T follicular helper cell (primary cell): ENCODE measurements at places on chromosomes 13 and 19.
A peak's percentile ranks its signal among the peaks of the same experiment; 100 is the strongest.

GRCh38 chr13:63457186-63457585 is 2041.5 kb upstream of the PCDH20 start:
- DNase-seq = no peak

DNA sequence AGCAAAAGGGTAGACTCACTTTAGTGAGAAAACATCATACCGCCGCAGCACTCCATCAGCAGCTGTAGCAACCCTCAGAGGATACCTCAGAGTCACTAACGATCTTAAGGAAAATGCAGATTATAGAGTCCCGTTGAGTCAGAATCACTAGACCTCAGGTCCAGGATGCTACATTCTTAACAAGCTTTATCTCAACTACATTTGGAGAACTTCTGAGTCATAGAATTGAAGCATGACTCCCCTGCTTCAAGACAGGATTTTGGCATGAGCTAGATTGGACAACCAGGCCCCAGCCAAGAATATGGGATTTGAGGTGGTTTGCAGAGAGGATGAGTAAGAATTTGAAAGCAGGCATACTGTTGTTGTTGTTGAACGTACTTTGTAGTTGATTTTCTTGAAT is 118.9 kb upstream of the UBL3 start:
- DNase-seq = no peak

GRCh38 chr19:45444318-45445041 is 20.8 kb upstream of the ERCC1 start:
- DNase-seq = peak; percentile 69

GRCh38 chr13:87153371-87153770 is 517.8 kb upstream of the SLITRK5 start:
- DNase-seq = no peak

GRCh38 chr13:70023516-70023915 is 84.1 kb upstream of the ATXN8OS start:
- no peak for DNase-seq

GRCh38 chr13:32783067-32783466 is 196.8 kb downstream of the PDS5B start:
- no peak for DNase-seq

DNA sequence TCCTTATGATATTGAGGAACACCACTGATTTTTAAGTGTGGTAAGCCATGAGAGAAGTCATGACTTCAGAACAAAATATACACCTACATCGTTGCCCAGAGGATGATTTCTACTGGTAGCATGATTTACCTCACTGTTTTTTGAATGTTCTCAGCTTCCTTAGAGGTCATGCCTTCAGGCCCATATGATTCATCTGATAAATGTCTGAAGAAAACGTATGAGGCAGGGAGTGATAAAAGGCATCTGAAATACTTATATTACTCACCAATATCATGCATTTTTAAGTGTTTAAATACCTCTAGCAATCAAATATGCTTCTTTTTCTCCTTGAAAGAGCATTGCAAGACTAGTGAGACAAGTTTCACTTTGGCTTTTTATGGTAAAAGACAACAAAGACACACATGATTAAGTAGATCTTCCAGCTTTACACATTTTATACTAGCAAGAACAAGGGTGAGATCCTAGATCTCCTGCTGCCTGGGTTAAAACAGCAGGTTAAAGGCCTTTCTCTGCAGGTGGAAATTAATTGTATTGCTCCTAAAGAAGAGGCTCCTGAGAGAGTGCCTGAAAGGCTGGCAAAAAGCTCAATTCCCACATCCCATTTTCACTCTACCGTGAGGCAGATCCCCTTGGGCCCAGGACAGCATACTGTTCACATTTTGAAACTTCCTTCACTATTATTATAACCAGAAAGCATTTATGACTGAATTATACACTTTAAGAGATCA is 432.4 kb downstream of the SLITRK1 start:
- DNase-seq = no peak

DNA sequence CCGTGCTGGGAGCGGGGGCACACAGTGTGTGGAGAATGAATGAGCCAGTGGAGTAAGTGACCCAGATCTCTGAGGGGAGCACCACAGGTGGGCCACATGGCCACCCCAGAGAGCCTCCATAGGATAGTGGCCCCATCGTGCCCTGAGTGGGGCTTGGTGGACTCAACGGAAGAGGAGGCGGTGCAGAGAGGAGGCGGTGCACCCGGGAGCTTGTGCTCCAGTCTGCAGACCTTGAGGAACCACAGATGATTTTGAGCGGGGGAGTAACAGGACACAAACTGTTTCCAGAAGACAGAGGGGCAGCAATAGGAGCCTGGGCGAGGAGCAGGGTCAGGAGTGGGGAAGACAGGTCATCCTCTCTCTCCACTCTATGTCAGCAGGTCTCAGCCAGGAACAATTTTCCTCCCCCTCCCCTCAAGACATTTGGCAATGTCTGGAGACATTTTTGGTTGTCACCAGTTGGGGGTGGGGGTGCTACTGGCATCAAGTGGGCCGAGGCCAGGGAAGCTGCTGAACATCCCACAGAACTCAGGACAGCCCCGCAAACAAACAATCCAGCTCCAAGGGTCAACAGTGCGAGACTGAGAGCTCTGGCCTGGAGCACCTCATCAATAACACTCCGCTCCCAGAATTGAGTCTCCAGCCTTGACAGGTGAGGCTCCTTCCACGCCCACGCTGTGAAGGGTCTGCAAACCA is 182.2 kb downstream of the USP12 start:
- no peak for DNase-seq

GRCh38 chr19:10751109-10751953 is 33.5 kb downstream of the DNM2 start:
- no peak for DNase-seq

- DNase-seq = no peak
These were observed 55.5 kb upstream of the PCDH9 start for GRCh38 chr13:67285611-67286010.

DNA sequence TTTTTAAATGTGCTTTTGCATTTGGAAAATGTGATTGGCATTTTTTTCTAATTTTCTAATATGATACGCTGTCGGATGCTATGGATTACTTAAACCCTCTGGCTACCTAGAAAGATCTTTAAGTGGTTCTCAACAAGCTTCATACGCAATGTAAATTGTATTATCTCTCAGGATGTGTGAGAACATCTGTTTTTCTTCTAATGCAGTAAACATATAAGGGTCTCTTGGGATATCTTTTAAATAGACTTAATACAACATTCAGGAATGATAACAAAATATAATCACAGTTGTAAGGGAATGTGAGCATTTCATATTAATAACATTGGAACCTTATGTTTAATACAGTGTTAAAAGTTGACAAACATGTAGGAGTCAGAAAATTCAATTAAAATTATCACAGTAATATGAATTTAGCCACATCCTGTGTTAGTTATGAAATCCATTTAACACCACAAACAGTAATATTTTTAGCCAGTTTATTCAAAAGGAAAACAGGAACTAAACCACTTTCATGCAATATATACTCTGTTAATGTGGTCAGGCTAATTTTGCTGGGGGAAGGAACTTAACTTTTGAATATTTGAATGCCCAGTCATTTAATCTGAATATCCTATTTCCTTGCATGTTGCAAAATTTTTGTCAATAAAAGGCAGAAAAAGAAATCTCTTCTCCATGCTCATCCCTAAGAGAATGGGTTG is 15.0 kb upstream of the ALOX5AP start:
- DNase-seq = no peak

GRCh38 chr13:79482281-79482970 is 1.5 kb downstream of the NDFIP2 start:
- DNase-seq = no peak

DNA sequence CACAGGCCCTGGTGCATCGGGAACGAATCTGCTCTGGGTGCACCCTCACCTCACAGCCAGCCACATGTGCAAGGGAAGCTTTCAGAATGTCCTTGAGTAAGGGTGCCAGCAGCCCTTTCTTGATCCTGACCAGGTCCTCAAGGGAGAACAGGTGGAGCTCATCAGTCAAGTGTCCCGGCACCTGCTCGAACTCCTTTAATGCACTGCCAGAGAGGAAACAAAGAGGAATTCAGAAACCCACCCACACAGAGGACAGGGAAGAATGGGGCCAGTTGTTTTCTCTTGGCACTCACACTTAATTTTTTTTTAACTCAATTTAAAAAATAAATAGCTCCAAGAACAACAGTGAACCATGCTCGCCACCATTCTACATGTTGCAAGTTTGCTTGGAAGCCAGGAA is 41.7 kb downstream of the RUBCNL start:
- DNase-seq = no peak

- DNase-seq = no peak
These were observed 15.0 kb upstream of the DHRS12 start for GRCh38 chr13:51818781-51819511.

DNA sequence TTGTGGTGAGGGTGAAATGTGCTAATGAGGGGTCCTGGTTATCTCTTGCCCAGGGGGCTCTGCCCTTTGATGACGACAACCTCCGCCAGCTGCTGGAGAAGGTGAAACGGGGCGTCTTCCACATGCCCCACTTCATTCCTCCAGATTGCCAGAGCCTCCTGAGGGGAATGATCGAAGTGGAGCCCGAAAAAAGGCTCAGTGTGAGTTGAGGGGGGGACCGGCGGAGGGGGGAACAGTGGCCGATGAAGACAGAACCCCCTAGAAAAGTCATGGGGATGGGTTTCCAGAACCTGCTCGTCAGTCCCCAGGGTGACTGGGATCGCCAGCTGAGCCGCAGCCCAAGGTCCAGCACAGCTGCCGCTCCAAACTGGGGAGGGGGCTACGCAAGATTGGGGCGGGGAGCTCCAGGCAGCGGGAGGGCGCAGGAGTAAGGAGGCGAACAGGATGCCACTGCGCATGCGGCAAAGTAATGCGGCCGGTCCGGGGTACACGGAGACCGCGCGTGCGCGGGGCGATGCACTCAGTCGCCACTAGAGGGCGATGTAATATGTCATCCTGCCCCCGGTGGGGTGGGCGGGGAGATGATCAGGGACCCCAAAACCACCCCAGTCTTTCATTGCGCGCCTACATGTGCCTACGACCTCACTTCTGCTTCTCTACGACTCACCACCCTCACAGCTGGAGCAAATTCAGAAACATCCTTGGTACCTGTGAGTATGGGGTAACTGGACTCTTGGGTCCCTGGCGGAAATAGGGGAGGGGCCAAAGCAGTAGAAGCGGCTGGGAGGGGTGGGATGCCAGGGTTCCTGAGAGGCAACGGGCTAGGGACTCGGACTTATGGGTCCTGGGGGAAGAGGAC is 17.9 kb downstream of the BRSK1 start:
- DNase-seq = peak; percentile 87

- DNase-seq = no peak
These were observed 1044.4 kb downstream of the UQCRFS1 start for GRCh38 chr19:28168557-28168956.

DNA sequence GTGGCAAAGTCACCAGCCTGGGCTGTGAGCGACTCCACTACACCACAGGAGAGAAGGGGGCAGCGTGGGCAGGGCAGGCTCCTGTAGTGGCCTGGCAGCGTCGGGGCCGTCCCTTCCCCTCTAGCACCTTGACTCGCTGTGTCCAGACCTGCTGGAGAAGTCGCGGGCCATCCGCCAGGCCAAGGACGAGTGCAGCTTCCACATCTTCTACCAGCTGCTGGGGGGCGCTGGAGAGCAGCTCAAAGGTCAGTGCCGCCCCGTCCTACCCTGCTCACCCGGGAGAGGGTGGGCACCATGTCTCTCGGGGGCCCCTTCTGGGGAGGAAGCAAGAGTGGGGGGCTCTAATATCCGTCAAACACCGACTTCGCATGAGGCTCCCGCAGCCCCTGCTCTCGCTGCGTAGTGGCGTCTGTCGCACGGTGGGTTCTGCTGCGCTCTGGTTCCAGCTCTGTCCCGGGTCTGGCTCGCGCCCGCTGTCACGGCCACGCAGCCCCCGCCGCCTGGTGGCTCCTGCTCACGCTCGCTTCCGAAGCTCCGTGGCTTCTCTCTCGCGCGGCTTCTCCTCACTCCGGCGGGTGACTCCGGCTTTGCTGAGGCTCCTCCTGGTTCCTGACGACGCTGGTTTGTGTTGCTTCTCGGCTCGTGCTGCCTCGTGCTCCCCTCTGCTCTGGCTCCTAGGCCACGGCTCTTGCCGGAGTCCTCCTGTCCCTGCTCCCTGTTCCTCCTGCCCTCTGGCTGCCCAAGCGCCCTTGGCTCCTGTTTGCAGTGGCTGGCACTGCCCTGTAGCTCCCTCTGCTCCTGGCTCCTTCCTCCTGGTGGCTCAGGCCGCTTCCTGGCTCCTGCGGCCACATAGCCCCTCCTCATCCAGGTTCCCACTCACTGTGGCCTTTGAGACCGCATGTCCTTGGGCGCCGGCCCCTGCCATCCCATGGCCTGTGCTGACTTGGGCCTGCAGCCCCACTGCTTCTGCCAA is 27.2 kb downstream of the MYH14 start:
- no peak for DNase-seq

DNA sequence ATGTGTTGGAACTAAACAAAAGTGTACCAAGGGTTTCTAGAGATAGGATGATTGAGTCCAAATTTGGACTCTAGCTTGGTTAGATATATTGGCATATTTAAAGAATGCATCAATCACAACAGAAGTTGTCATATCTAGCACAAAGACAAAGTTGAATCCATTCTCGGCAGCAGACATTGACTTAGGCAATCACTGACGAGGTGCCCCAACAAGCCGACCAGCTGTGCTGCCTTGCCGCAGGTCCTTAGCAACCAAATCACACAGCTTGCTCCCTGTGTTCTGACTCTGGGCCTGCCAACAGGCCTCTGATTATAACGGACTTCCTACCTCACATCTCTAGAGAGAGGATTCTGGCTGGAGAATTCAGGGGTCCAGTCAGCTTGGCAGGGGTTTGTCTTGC is 208.7 kb downstream of the MTUS2 start:
- DNase-seq = no peak

DNA sequence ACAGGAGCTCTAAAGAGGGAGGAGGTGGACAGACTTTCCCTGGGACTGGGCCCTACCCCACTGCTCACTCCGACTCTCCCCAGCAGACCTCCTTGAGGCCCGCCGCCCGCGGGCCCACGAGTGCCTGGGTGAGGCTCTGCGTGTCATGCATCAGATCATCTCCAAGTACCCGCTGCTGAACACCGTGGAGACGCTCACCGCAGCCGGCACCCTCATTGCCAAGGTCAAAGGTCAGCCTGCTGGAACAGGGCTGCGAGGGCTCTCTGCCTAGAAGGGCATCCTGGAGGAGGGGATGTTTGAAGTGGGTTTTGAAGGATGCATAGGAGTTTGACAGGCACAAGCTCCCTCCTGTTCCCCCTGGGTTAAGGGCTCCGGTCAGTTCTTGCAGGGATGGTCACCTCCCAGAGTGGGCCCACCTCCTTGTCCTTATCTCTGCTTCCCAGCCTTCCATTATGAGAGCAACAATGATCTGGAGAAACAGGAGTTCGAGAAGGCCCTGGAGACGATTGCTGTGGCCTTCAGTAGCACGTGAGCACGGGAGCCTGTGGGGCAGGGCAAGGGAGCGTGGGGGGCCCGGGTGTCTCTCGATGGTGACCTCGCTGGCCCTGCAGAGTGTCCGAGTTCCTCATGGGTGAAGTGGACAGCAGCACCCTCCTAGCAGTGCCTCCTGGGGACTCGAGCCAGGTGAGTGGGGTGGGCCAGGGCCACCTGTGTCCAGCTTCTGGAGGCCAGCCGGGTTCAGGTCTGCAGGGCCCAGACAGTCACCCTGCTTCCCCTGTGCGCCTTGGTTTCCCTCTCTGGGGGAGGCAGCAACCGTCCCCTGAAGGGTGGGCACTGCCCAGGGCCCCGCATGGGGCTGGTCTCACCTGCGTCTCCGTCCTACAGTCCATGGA is 6.3 kb downstream of the ARHGAP45 start:
- DNase-seq = no peak

GRCh38 chr19:55559684-55560083 is 14.3 kb upstream of the SBK3 start:
- no peak for DNase-seq
